ENCODE measurements at places on chromosomes 4 and X.

DNA sequence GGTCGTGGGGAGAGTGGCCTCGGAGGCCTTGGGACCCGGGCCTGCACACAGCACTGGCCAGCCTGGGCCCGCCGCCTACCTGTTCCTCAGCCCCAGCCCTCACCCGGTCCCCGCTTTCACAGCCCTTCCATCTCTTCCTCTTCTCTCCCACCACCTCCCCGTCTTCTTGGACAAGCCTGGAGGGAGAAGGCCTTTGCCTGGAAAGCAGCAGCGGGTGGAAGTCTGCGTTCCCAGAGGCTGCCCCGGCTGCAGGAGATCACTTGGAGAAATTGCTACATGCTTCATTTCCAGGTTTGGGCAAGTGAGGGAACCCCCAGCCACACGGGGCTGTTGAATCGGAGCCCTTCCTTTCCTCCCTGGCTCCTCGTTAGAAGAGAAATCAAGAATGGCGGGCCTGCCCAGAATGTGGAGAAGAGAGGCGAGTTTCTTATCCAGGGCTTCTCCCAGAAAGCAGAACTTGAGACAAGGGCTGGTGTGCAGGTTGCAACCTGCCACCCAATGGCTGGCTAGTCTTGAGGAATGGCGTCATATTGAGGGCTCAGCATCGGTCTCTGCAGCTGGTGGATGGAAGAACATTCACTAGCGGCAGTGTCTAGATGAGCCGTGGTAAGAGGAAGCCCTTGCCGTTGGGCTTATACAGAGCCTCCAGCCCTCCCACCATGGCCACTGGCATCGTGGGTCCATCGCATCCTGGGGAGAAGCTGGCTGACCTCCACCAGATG is 1.2 kb upstream of the PDZD4 start:
- no peak for DNase-seq

DNA sequence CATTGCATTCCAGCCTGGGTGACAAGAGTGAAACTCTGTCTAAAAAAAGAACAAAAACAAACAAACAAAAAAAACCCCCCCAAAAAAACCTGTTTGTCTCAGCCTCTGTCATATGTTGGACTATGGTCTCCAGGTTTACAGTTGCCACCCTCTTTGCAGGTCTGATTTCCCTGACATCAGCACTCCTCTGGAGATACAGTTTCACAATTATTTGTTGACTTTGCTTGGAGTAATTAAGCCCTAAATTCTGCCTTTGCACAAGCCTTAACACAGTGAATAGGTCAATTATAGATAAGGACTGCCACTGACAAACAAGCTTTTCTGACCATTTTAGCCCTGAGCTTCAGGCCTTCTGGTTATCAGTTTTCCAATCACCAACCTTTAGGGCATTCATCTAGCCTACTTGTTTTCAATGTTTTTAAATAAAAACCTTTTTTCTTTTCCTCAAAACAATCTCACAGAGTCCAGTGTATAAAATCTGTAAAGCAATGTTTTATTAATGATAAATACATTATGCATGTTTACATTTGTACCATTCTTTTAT is 20.4 kb upstream of the MAPK10 start:
- DNase-seq: no peak

- peak; percentile 37 for DNase-seq
These were observed at the start of gene DAPP1 for GRCh38 chr4:99816545-99817308. DAPP1 (plus strand) TSS chr4:99816827; CDS start chr4:99816914, 87 bp downstream.

- DNase-seq: peak; percentile 8
These were observed 885 bp downstream of the CCDC110 start for GRCh38 chr4:185470501-185471195.

- no peak for DNase-seq
These were observed 81.0 kb downstream of the WWC2 start for GRCh38 chr4:183180096-183180495.

- no peak for DNase-seq
These were observed 112.4 kb downstream of the NPFFR2 start for GRCh38 chr4:72144241-72144640.

DNA sequence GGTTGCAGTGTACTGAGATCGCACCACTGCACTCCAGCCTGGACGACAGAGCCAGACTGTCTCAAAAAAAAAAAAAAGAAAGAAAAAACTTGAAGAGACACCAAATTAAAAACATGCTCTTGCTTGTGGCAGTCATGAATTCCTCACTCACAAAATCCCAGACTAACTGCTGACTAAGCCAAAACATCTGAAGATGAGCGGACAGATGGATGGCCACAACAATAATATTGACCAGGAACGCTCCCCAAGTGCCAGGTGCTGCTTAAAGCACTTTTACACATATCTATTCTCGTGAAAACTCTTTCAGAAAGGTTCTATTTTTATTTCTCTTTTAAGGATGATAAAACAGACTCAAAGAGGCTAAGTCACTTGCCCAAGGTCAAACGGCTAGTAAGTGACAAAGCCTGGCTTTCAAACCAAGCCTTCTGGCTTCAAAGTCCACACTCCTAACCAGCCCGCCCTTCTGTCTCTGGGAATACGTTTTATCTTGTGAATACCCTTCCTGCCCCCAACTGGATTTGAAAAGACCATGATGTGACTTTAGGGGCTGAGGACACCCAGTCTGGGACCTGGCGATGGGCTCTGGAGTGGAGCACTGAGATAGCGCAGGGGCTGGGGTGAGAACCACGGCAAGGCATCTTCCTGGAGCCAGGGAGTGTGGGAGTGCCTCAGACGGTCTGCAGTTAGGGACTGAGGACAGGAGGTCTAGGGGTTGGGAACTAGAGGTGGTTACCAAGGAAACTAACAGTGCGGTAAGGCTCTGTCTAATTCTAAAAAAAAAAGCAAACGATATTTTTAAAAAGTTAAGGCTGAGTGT is 9.5 kb upstream of the CXCR3 start:
- no peak for DNase-seq

DNA sequence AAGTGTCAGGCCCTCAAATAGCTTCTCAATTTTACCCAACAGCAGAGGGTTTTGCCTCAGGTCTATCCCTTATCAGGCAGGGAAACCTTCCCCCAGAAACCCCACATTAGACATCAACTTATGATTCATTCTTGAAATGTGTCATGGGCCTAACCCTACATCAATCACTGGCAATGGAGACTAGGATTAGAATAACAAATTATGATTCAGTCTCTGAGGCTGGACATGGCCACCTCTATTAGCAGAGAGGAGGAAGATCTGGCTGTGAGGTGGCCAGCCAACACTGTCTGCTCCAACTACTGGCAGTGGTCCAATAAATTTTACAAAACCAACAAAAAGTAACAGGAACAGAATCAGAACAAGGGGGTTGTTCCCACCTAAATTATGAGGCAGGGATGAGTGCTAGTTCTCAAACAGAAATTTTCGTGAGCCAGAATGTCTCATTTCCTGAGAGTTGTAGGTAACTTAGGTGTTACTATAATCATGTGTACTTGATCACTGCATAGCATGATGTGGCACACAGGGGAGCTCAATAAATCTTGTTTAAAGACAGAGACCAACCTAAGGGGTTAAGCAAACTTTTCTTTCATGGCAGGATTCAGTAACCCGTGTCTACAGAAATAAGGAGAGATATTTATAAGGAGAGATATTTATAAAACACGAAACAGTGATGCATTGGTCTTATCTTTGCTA is 126.8 kb downstream of the NFKB1 start:
- no peak for DNase-seq

DNA sequence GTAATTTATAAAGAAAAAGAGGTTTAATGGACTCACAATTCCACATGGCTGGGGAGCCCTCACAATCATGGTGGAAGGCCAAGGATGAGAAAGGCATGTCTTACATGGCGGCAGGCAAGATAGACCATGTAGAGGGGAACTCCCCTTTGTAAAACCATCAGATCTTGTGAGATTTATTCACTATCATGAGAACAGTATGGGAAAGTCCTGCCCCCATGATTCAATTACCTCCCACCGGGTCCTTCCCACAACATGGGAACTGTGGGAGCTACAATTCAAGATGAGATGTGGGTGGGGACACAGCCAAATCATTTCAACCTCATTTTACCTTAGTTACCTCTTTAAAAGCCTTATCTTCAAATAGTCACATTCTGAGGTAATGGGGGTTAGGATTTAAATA is 30.9 kb upstream of the ELOVL6 start:
- DNase-seq: no peak

GRCh38 chr4:147423229-147423628 is 57.7 kb upstream of the EDNRA start:
- no peak for DNase-seq

- DNase-seq: no peak
These were observed 200.2 kb upstream of the FAM47A start for GRCh38 chrX:34332334-34332733.

DNA sequence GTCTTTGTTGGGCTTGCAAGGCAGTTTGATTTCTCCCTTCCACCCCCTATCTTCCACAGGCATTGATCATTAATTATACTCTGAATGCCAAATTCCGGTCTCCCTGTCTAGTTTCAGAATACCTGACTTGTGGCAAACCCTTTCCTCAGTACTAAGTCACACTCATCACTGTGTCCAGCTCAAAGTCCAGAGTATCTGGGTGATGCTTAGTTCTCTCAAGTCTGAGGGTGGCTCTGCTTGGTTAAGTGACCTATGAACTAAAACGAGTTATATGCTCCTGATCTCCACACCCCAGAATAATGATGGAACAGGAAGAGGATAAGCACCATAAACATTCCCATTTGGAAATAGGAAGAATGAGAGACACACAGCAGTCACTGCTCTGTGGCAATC is 6.5 kb downstream of the SMIM9 start:
- no peak for DNase-seq

- no peak for DNase-seq
These were observed 142.9 kb upstream of the SFRP2 start for GRCh38 chr4:153931804-153932203.

- DNase-seq: no peak
These were observed 25.7 kb downstream of the ZNF185 start for GRCh38 chrX:152923599-152923998.

DNA sequence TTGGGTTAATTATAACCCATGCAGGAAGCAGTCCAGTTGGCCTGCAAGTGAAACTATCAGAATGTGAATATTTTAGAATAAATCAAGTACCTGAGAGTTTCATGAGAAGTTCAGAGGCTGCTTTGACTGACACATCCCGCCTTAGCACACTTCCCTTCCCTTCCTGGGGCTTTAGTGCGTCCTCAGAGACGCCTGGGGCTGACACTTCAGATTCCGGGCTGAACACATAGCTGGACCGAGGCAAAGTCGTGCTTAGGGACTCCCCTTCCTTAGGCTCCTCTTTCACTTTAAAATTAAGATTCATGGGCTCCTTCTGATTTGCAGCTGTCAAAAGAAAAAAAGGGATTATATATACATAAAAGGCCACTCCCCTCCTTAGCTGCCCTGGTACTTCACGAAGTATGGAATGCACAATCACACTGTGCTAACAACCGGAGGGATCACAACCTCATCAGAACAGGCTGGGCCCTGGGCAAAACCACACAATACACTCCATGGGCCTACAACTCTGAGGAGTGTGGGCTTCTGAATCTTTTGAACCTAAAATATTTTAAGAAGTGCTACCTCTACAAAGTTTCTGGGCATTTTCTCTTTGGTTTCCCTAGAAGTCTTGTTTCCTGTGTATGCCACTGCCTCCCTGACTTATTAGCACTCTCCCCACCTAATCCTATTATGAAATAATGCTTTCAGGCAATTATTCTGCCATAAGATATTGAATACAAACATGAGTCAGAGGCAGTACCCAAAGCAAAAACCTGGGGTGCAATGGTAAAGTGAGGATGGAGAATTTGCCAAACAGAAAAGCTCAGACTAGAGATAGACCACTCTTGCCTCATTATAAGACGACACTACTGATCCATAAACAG is 68.2 kb downstream of the ZNF827 start:
- no peak for DNase-seq

DNA sequence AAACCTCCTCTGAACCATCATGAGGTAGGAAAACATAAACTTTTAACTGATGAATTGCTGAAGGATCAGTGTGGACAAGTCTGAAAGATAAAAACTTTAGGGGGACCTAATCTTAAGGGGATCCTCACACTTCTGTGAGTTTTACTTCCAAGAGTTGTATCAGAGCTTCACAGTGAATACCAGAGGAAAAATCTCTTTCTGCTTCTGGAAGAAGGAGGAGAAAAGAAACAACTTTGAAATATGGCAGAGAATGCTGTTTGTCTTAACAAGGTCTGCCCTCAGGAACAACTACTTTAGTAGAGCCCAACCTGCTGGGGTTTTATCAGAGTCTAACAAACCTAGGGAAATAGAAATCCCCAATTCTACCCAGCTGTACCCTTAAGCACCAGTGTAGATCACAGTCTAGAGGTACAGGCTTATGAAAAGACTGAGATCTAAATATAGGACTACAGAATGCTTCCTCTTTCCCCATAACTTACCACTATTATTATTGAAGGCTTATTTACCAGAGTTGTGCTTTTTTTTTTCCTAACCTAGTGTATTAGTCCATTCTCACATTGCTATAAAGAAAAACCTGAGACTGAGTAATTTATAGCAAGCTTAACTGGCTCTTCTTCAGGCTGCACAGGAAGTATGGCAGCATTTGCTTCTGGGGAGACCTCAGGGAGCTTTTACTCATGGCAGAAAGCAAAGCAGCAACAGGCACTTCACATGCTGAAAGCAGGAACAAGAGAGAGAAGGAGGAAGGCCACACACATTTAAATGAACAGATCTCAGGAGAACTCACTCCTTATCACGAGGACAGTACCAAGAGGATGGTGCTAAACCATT is 167.9 kb downstream of the CAMK2D start:
- DNase-seq: no peak

DNA sequence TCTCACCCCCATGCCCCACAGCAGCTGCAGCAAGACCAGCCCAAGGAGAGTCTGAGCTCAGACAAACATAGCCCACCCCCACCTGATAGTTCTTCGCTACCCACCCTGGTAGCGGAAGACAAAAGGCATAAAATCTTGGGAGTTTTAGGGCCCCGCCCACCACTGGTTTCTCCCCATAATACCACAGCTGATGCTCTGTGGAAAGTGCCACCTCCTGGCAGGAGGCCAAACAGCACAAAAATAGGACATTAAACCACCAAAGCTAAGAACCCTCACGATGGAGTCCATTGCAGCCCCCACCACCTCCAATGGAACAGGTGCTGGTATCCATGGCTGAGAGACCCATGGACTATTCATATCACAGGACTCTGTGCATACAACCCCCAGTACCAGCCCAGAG is 226.7 kb downstream of the SNCA start:
- DNase-seq: no peak

GRCh38 chr4:40306226-40306625 is 28.9 kb upstream of the CHRNA9 start:
- no peak for DNase-seq

- DNase-seq: no peak
These were observed 8.0 kb downstream of the GASK1B start for GRCh38 chr4:158164768-158165213.

DNA sequence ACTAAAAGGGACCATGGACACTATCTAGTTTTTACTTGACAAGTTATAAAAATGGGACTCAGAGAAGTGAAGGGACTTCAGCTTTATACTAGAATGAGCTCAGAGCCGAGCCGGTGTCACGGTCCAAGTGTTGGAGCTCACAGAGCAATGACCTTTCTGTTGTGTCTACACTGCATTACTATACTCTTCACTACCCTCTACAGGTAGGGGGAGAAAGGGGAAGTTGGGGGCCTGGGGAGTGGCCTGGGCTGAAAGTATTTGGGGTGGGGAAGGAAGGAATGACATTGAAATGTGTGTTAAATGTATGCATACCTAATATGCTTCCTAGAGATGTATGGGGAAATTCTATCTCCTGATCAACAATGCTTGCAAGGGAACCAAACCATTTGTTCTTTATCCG is 48.8 kb upstream of the HHIP start:
- no peak for DNase-seq

GRCh38 chr4:4521731-4522130 is 20.1 kb downstream of the STX18 start:
- DNase-seq: no peak
